Astrocyte of the cerebellum (primary cell): ENCODE measurements at places on chromosomes 11 and 22.
A peak's percentile ranks its signal among the peaks of the same experiment; 100 is the strongest.

- DNase-seq: no peak
These were observed 5.8 kb upstream of the PAMR1 start for GRCh38 chr11:35531246-35531645.

- no peak for DNase-seq
These were observed 7.6 kb downstream of the VSIG10L2 start for GRCh38 chr11:125953401-125953935.

- DNase-seq: no peak
These were observed 11.8 kb downstream of the BCR start for GRCh38 chr22:23192133-23192532.

- no peak for DNase-seq
These were observed 30.4 kb upstream of the TENM4 start for GRCh38 chr11:79471071-79471844.

GRCh38 chr22:26756675-26757293, 99.4 kb downstream of the MIAT start:
- no peak for DNase-seq

- DNase-seq: no peak
These were observed 17.2 kb downstream of the GRIK4 start for GRCh38 chr11:120528749-120529148.

DNA sequence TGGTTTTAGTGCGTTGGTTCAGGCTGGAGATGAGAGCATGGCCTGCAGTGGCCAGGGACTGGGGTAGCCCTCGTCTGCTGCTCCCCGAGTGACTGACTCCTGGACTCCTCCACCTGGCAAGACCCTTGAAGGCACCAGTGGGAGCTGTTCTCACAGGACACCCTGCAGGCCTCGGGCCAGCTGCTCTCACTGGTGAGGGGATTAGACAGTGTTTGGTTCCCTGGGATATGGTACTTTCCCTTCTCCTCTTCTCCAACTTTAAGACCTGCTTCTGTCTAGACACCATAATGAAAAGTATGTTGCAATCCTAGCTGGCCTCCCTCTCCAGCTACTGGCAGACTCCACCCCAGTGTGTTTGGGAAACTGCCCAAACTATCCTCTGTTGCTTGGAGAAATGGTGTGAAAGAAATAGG, 168.8 kb upstream of the CADM1 start:
- peak; percentile 72 for DNase-seq

- DNase-seq: no peak
These were observed 51.1 kb downstream of the RTN4R start for GRCh38 chr22:20216863-20217499.

DNA sequence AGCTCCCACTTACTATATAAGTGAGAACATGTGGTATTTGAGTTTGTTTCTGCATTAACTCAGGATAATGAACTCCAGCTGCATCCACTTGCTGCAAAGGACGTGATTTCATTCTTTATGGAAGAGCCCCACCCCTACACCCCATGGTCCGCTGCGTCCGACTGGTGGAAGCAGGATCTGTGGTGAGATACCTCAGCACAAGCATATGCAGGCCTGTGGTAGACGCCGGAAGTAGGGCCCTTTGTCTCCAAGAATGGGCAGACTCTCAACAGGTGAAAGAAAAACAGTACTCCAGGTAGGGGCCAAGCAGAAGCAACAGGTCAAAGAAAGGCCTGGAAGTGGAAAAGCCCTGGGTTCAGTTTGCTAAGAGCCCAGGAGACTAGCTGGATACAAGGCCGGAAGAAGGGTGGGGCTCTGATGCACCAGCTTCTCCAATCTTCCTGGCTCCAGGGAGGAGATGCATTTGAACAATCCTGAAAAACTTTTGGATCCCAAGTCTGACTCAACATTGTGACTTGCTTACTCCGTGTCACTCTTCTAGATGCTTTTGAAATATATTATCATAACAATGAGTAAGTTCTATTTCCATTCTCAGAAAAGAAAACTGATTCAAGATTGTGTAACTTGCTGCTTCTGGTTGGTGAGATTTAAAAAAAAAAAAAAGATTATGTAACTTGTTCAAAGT, 30.4 kb downstream of the NEAT1 start:
- DNase-seq: no peak

- DNase-seq: no peak
These were observed 35.0 kb downstream of the POU2AF1 start for GRCh38 chr11:111344032-111344431.

GRCh38 chr22:41284465-41284864, 1.5 kb downstream of the RANGAP1 start:
- no peak for DNase-seq

GRCh38 chr11:72969894-72970335, 155.7 kb downstream of the ATG16L2 start:
- peak; percentile 55 for DNase-seq

DNA sequence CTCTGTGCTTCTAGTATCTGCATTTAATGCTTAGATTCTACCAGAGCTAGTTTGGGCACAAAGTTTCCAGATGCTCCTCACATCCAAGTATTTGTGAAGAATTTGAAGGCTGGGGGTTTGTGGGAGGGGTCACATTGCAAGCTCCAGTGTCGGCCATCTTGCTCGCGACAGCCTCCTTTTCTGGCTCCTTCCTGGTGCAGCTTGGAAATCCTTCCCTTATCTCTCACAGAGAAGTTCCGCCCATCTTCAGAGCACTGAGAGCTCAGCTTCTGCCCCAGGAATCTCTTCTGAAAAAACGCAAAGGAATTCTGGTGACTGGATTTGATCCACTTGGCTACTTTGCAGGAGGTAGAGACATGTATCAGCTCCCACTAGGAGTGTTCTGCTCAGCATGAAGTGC, 497.5 kb downstream of the TBC1D22A start:
- DNase-seq: no peak

DNA sequence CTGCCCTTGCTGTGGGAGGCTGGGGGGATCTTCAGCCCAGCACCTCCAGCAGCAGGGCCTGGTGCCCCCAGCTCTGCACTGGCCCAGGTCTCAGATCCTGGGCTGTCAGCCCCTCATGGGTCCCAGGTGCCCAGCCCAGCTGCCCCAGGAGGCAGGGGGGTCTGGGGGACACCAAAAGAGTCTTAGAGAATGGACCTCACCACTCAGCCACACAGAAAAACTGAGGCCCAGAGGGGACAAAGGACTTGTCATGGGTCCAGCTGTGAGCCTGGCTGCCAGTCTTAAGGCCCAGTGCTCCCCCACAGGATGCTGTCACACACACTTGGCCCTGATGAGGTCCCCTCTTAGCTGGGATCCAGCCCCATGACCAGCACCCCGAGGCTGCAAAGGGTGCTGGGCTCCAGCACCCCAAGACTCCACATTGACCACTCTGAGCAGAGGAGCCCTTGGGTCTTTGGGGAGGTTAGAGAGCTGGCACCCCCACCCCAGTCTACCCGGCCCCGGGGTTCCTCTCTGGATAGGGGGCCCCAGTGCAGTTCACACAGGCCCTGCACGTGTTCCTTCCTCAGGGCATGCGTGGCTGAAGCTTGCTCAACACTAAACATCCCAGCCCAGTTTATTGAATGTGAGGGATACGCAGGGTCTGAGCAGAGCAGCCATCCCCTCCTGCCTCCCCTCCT, 54.4 kb downstream of the IGLL5 start:
- DNase-seq: no peak

DNA sequence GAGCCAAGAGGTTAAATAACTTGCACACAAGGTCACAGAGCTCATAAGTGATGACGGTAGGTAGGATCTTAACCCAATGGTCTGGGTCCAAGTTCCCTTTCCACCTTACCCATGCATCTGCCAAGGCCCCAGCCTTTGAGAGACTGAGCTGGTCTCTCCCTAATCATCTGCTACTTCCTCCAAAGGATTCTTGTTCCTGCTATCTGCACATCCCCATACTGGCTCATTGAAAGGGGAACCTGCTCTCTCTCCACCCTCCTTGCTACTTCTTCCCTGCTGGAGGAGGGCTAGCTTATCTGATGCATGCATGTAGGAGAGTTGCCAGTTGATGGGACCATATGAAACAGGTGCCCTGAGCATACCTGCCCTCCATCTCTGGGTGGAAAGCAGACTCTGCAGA, 47.7 kb downstream of the COMMD9 start:
- DNase-seq: no peak

- no peak for DNase-seq
These were observed 703 bp downstream of the ABTB2 start for GRCh38 chr11:34356913-34357700.

DNA sequence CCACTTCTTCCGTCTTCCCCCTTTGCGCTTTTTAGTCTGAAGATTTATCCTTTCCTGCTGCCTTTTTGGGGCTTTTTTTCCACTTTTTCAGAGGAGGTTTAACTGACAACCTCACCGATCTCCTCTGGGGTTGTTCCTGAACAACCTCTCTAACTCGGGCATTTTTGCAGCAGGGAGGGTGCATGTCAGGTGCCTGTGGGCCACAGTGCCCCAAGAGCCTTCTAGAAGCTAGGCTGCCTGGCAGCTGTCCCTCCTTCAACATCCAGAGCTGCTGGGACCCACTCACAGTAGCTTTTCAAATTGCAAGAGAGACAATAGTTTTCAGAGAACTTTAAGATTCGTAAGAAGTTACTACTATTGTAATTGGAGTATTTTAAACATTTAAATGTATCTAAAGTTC, 1112.4 kb upstream of the CNTN5 start:
- no peak for DNase-seq

DNA sequence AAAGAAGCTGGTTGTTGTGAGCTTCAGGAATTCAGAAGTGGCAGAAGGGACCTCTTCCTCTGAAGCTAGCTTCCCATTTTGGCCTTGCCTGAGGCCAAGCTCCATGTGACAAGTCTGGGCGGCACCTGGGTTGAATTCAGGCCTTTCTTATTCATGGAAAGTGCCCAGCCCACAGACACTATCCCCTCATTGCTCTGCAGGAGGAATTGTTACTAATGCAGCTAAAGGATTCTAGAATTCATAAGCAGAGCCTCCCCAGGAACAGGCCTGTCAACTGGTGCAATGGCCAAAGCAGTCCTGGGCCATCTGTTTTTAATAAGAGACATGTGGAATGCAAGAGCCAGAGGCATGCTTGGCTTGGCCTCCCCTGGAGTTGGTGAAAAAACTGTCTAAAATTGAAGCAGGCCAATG, 71.4 kb downstream of the SLC1A2 start:
- peak; percentile 68 for DNase-seq

GRCh38 chr22:17436382-17436980, 67.2 kb downstream of the CECR2 start:
- no peak for DNase-seq

DNA sequence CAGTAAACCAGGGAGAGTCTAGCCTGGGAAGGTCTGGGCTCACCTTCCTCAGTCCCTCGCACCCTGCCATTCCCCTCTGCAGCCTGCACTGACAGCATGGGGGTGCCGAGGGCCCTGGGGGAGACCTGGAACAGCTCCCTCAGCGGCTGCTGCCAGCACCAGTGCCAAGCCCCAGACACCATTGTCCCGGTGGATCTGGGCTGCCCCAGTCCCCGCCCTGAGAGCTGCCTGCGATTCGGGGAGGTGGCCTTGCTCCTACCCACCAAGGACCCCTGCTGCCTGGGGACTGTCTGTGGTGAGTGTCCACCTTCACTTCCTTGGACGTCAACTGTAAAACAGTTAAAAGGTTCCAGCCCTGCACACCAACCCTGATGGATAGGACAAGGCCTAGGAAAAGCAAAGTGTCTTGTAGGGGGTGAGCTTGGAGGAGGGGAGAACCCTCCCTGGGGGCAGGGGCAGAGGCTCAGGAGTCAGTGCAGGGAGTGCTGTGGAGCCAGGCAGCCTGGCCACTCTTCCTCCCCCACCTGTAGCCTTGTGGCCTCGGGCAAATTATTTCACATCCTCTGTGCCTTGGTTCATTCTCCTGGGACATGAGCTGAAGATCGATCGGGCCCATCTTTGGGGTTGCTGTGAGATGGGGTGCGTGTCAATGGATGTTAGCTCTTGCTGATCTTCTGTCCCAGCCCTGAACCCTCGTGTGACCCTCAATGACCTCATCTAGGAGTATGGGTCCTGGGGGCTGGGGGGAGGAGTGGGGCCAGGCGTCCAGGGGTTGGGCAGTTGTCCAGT, 85.2 kb upstream of the MYOD1 start:
- DNase-seq: no peak

DNA sequence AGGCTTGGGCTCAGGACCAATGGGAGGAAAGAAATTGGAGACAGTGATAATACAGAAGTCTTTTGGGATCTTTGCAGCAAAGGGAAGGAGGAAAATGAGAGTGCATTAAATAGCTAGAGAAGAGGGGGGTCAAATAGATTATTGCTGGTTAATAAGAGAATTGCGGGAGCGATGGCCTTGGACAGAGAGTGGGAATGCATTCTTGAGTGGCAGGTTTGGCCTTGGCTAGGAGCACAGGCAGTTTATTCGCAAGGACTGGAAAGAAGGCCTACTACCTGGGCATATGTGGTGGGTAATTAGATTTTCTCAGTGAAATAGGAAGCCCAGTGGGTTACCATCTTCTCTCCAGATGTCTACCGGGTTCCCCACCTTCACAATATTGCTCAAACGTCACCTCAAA, 3.5 kb upstream of the MEN1 start:
- DNase-seq: no peak

- no peak for DNase-seq
These were observed 21.9 kb downstream of the CASP12 start for GRCh38 chr11:104876324-104876723.

- peak; percentile 26 for DNase-seq
These were observed 265.7 kb upstream of the CTSC start for GRCh38 chr11:88603091-88603867.

GRCh38 chr11:82890002-82890341, 10.3 kb downstream of the PRCP start:
- no peak for DNase-seq

DNA sequence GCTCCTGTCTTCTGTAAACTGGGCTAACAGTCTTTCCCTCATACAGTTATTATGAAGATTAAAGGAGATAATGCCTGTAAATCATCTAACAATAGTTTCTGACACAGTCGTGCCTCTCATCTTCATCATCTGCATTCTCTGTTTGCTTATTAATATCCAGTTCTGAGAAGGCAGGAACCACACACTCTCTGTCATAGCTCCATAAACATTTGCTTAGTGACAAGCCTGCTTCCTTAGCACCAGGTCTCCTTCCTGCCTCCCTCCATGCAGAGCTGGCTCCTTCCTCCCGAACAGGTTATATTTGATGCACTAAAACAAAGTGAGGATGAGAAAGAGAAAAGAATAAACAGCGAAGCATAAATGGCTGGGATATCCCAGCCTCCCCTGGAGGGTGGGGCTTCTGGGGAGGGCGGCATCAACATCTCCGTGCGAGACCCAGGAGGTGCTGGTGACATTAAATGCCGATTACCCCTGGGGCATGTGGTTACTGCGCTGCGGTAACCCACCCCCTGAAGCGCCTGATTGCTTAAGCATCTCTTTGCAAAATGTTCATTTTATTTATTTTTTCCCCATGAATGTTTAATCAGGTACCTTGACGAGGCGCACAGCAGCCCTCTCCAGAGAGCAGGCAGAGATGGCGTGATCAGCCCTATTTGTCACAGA, 404.9 kb downstream of the NXPE2 start:
- no peak for DNase-seq
